ENCODE measurements at places on chromosomes 2 and 18.

DNA sequence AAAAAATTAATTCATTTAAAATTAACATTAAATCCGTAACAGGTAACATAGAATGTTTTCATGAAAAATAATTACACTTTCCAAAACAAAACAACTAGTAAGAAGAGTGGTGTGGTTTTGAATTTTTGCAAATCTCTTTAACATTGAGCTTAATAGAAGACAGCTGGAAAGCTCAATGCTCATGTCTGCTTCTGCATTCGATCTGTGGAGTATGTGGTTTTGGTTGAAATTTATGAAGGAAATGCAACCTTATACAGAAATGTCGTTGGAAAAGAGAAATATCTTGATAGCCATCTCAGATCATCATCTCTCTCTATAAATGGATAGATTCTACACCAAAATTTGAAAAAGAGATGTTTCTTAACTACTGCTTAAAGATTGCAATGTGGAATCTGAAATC, 17.3 kb upstream of the FHL2 start:
- no peak for DNase-seq

GRCh38 chr2:165008730-165009315, 53.5 kb upstream of the SLC38A11 start:
- no peak for DNase-seq

GRCh38 chr2:101610750-101611315, 86.7 kb upstream of the MAP4K4 start:
- DNase-seq, result no peak

- DNase-seq, result no peak
Observed at GRCh38 chr18:62435435-62436031, 87.3 kb upstream of the ZCCHC2 start.

GRCh38 chr2:180907731-180908130, 72.7 kb upstream of the UBE2E3 start:
- no peak for DNase-seq

- no peak for DNase-seq
Observed at GRCh38 chr2:64202206-64202845, 58.1 kb upstream of the PELI1 start.

GRCh38 chr2:177929662-177930522, 142.7 kb downstream of the PDE11A start:
- no peak for DNase-seq

- DNase-seq, result no peak
Observed at GRCh38 chr2:187481543-187481942, 33.5 kb upstream of the CALCRL start.

GRCh38 chr2:151808258-151809072, 19.8 kb downstream of the ARL5A start:
- no peak for DNase-seq
